ENCODE measurements at places on chromosomes 13 and 19. TPM values are rescaled to one million over a fixed set of nuclear protein-coding genes. Genes with fewer than 3 reads are reported as not detected.

DNA sequence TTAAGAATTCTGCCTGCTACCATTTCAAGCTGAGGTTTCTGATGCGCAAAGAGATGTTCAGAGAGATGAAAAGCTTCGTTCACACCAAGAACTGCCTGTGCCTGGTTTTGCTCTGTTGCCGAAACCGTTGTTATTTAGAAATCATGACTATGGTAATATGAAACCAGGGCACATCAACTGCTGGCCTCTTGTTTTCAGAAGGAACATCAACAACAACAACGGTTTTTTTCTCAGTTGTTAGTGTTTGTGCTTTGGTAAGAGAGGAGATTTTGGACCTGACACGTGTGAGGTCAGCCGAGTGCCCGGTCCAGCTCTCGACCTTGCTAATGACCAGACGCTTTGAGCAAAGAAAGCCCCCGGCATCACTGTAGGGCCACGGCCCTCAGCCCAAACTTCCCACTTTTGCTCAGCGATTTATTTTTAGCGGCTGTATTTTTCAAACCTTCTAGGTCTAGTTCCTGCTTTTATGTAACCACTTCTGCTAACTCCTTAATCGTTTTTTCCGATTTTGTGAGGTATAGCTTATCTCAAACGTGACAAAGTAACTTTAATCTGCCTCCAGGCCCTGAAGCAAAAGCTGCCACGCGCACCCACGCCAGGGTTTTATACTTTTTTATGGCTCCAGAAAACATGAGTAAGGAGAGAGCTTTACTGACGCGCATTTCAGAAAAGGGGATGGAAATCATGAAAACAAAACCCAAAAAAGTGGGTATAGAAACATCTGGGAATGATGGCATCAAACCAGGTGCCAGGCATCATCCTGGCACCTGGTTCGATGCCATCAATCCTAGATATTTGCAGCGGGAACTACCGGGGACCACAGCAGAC lies 42.0 kb downstream of the KLF2 start:
- no peak overlapping the region for H3K4me3 ChIP-seq
- no peaks in the 10 kb centered on the region for H3K27me3 ChIP-seq
- no peak for DNase-seq
- H3K36me3 ChIP-seq, result no peaks in the 10 kb centered on the region
- no peak overlapping the region for H3K27ac ChIP-seq
- no peaks in the 10 kb centered on the region for H3K4me1 ChIP-seq

GRCh38 chr13:110965755-110966134 lies 50.9 kb upstream of the ANKRD10 start:
- H3K36me3 ChIP-seq, result no peaks in the 10 kb centered on the region
- DNase-seq, result no peak
- H3K4me3 ChIP-seq, result no peak overlapping the region
- no peaks in the 10 kb centered on the region for H3K27me3 ChIP-seq
- H3K4me1 ChIP-seq, result no peaks in the 10 kb centered on the region

- H3K4me1 ChIP-seq, result peaks cover 21% of the 10 kb centered on the region
- no peak for DNase-seq
- no peaks in the 10 kb centered on the region for H3K36me3 ChIP-seq
- H3K27ac ChIP-seq, result peak overlapping the region; percentile 98
- peak overlapping the region; percentile 51 for H3K4me3 ChIP-seq
These were observed 1.4 kb downstream of the CIC start for GRCh38 chr19:42270346-42271044.

ALKBH7 gene
- 68.3 TPM for total RNA-seq

GRCh38 chr13:111388851-111389500 lies 68.5 kb downstream of the TEX29 start:
- no peaks in the 10 kb centered on the region for H3K27me3 ChIP-seq
- no peak overlapping the region for H3K27ac ChIP-seq
- H3K4me3 ChIP-seq, result no peak overlapping the region
- H3K4me1 ChIP-seq, result no peaks in the 10 kb centered on the region
- H3K36me3 ChIP-seq, result no peaks in the 10 kb centered on the region
- no peak for DNase-seq

MBOAT7 gene
- total RNA-seq, result 37.3 TPM

DNA sequence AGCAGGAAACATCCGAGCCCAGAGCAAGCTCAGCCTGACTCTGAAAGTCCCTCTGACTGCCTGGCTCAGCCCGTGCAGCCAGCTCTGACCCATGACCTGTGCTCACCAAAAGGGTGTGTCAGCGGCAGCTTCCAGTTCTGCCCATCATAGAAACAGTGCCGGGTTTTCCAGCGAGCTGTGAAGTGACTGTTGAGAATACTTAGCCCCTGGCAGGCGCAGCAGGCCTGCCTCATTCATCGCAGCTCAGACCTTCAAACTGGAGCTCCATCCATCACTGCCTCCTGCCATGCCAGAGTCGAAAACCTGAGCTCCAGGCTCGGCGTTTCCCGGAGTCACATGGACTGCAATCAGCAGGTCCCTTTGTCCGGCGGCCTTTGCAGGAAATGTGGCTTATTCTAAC lies 16.3 kb upstream of the GSX1 start:
- no peaks in the 10 kb centered on the region for H3K4me1 ChIP-seq
- no peaks in the 10 kb centered on the region for H3K27me3 ChIP-seq
- no peak overlapping the region for H3K4me3 ChIP-seq
- H3K27ac ChIP-seq, result no peak overlapping the region

- DNase-seq, result no peak
- no peaks in the 10 kb centered on the region for H3K27me3 ChIP-seq
- no peak overlapping the region for H3K27ac ChIP-seq
- H3K4me3 ChIP-seq, result no peak overlapping the region
- no peaks in the 10 kb centered on the region for H3K4me1 ChIP-seq
- H3K36me3 ChIP-seq, result no peaks in the 10 kb centered on the region
These were observed 19.0 kb upstream of the GPI start for GRCh38 chr19:34345947-34346351.

DNA sequence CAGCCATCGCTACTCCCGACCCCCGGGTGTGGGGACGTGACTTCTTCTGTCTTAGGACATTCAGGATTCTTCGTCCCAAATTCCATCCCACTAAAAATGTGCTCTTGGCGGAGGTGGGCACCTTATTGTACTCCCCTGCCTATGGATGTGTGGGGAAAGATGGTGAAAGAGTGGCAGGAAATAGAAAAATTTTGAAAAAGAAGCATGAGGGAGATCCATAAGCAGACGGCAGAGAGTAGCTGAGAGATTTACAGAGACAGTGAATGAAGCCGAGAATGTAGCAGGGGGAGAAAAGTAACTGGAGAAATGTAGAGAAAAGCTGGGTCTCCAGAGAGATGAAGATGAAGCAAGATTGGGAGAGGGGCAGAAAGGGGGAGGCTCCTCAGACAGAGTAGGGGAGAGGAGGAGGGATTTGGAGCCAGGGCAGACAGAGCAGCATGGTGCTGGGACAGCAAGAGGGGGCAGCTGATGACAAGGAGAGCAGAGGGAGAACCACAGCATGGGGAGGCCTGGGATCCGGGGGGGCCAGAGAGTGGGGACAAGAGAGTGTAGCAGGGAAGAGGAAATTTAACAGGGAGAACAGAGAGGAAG lies 843 bp downstream of the ZNF610 start:
- peak overlapping the region; percentile 87 for H3K27ac ChIP-seq
- peak overlapping the region; percentile 69 for H3K4me3 ChIP-seq
- no peak for DNase-seq
- no peaks in the 10 kb centered on the region for H3K36me3 ChIP-seq

- no peak overlapping the region for H3K27ac ChIP-seq
- H3K36me3 ChIP-seq, result no peaks in the 10 kb centered on the region
- H3K27me3 ChIP-seq, result no peaks in the 10 kb centered on the region
- H3K4me3 ChIP-seq, result no peak overlapping the region
- H3K4me1 ChIP-seq, result no peaks in the 10 kb centered on the region
- DNase-seq, result no peak
These were observed 472.7 kb downstream of the DIAPH3 start for GRCh38 chr13:59690857-59691500.

All from breast epithelium (tissue), 4 donors.